ENCODE measurements at places on chromosomes 2 and 18.

DNA sequence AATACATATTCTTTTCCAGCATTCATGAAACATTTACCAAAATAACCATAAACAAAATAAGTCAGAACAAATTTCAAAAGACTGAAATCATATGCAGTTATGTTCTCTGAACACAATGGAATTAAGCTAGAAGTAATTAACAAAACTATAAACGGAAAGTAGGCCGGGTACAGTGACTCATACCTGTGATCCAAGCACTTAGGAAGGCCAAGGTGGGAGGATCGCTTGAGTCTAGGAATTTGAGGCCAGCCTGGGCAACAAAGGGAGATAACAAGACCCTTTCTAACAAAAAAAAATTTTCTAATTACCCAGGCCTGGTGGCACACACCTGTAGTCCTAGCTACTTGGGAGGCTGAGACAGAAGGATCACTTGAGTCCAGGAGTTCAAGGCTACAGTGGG, 14.9 kb downstream of the ATAD2B start:
- no peak for DNase-seq

DNA sequence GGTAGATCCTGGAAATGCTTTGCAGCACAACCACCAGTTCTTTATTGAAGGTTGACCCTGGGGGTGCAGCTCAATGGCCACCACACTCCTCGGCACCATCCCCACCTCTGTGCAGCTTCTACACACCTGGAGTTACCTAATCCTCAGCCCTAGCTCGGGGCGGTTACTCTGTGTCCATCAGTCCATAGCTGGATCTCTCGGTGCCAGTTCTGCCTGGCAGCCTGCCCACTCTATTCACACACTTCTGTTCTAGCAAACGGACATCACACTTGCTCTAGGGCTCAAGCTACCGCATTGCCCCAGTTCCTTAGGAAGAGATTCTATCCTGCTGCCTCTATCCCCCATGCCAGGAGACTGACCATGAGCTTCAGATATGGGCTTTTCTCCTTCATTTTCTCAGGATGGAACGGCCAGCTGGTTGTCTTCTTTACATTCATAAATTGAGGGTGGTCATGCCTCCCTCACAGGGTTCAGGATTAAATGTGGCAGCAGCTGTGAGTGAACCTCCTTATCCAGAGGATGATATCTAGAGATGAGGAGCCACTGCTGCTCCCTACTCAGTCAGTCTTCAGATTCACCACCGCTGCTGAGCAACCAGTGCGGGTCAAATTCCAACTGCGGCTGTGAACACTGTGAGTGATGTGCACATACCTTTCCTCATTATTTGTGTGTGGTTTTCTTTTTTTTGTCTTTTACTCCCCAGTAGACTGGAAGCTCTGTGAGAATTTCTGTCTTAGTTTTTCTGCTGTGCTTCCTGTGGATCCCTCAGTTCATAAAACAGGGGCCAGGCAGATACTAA, 66.9 kb upstream of the TRIB2 start:
- DNase-seq, result no peak

DNA sequence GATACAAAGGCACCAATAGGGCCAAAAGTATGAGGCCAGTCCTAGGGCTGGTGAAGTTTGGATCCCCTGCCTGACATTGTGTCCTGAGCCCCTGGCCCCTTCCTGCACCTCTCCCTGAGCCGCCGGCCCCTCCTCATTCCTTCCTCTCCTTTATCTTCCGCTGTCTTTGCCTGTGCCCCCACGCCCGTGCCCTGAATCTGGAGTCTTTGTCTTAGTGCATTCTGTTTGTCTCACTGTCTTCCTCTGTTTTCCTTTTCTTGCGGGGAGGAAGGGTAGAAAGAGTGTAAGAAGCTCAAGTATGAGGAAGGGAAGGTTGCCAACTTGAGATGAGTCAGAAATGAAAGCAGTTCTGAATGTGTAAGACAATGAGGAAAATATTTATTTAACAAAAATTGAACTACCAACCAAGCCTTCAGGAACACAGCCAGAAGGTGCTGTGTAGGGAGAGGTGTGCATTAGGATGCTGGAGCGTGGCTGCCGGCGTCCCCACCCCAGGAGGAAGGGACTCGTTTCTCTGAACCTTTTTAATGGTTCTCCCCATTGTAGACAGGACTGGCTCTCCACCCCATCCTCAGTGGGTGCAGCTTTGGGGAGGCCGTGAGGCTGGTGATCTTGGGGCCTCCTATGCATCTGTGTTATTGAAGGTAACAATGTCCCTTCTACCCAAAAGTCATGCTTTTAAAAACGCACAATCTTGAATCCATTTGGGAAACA, 133.1 kb downstream of the NEDD4L start:
- DNase-seq, result no peak

- no peak for DNase-seq
Observed at GRCh38 chr2:138537170-138537915, 35.8 kb downstream of the SPOPL start.

DNA sequence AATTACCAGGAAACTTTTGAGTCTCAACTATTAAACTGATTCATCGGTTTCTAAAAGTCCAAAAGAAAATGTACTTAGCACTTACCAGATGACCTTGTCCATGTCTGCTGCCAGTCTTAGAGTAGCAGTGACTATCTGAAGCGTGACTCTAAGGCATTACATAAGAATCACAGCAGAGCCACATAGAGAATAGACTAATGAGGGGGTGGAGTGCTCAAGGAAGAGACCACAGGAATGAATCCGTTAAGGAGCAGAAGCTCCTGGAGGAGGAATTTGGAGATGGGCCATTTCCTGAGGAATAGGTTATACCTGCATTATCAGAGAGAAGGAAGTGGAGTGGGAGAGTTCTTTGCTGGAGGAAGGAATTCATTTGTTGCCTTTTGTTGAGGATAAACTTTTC, 116.0 kb downstream of the MAP3K20 start:
- DNase-seq, result no peak

GRCh38 chr18:12652861-12653401, 5.0 kb downstream of the SPIRE1 start:
- no peak for DNase-seq

DNA sequence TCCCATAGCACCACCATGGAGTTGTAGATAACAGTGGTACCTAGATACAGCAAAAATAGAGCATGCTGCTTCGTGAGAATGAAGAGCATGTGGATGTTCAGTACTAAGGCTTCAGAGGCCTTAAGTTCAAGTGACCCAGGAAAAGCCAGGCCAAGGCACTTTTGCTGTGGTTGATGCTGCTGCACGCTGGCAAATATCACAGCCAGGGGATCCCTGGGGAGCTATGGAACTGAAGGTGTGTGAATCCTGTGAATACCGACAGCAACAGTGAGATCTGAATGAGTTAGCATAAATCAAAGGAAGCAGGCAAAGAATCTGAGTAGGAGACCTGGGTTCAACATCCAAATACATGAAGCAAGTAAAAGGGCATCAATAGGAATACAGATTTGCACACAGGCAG, 158.6 kb upstream of the THUMPD2 start:
- no peak for DNase-seq

- no peak for DNase-seq
Observed at GRCh38 chr2:238582159-238582558, 155.4 kb downstream of the ASB1 start.

GRCh38 chr2:197215748-197216360, 94.7 kb downstream of the ANKRD44 start:
- DNase-seq, result no peak

- DNase-seq, result no peak
Observed at GRCh38 chr2:221551864-221552263, 20.2 kb downstream of the EPHA4 start.

DNA sequence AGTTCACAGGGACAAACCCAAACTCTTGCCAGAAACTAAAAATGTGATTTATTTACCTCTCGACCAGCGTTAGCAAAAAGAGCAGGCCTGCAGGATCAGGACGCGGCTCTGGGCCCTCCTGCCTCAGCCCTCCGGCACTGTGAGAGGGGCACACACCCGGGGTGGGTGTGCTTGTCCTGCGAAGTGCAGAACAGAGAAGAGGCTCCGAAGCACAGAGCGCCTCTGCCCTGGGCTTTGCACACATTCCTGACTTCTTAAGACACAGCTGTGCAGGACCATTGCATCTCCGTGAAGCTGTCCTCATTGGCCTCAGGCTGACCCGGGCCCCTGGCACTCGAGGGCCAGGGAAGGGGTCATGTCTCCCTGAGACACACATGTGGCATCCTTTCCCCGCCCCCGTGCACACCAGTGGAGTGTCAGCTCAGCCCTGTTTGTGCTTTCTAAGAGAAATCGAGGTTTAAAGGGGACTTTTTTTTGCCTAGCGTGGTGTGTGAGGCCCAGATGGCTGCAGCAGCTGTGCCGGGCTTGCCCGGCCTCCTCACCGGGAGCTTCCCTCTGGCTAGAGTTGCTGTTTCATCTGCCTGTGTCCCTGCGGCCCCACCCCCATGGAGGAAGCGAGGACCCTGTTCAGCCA, 9.9 kb upstream of the NFATC1 start:
- DNase-seq, result no peak

DNA sequence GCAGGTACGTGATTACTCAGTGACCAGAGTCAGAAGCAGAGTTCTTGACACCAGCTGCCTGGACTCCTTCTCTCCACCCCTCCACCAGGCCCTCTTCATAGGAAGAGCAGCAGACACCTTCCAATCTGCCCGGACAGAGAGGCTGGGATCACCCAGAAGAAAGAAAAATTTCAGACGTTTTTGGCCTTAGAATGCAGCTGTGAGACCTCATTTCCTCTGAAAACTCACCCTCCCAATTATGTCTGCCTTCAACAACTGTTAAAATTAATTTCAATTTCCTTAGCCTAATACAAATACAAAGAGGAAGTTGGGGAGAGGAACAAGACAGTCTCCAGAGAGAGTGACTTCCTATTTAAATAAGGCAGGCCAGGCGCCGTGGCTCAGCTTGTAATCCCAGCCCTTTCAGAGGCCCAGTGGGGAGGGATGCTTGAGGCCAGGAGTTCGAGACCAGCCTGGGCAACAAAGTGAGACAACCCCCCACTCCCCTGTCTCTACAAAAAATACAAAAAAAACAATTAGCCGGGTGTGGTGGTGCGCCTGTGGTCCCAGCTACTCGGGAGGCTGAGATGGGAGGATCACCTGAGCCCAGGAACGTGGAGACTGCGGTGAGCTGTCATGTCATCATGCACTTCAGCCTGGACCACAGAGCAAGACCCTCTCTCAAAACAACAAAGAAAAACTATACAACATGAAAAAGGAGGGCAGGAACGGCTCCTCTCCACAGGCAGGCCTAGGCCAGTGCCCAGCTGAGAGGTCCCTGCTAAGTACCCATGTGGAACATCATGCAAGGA, 1.6 kb downstream of the SLC66A2 start:
- no peak for DNase-seq

DNA sequence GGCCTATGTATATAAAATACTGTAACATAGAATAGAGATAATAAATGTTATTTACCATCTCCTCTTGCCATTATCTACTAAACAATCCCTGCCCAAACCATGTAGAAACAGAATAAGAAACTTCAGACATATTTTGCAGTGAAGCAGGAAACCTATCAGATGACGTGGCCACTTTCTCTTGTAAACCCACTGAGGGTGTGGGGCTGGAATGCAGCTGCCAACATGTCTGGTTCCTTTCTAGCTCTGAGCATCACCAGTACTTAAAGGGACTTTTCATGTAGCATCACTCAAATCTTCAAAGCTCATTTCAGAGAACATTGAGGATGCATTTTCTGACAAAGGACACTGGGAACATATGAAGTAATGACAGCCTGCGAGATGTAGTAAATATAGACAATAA, 251.8 kb downstream of the LPIN1 start:
- DNase-seq, result no peak

Measured in effector CD4-positive, alpha-beta T cell (primary cell).